PC-9 (cell line): ENCODE measurements at places on chromosomes 12 and 14. TPM values are rescaled to one million over a fixed set of nuclear protein-coding genes. Genes with fewer than 3 reads are reported as not detected.

- no peak for DNase-seq
- 0 out of 2 replicates have a peak, but pooled peaks cover 4% of the 10 kb centered on the region for H3K27me3 ChIP-seq
- no peak overlapping the region for H3K4me3 ChIP-seq
- H3K4me1 ChIP-seq = no peaks in the 10 kb centered on the region
These were observed 3.5 kb upstream of the FOXN3 start for GRCh38 chr14:89420502-89420901.

GRCh38 chr12:61530456-61530855, 729.7 kb upstream of the USP15 start:
- H3K36me3 ChIP-seq = no peaks in the 10 kb centered on the region
- H3K27ac ChIP-seq = no peak overlapping the region
- no peak for DNase-seq
- H3K4me3 ChIP-seq = no peak overlapping the region
- no peaks in the 10 kb centered on the region for H3K4me1 ChIP-seq
- no peaks in the 10 kb centered on the region for H3K27me3 ChIP-seq

GRCh38 chr12:43057566-43057965, 468.0 kb upstream of the PRICKLE1 start:
- no peak overlapping the region for H3K4me3 ChIP-seq
- H3K27me3 ChIP-seq = no peaks in the 10 kb centered on the region

The CLEC6A gene
- not detected in 2 replicates for total RNA-seq

The KLHL33 gene
- total RNA-seq = 0.11 TPM in 1 of 2 replicates, not detected in the other

The POTEM gene
- not detected in 2 replicates for total RNA-seq

The AMHR2 gene
- total RNA-seq = not detected in 2 replicates

DNA sequence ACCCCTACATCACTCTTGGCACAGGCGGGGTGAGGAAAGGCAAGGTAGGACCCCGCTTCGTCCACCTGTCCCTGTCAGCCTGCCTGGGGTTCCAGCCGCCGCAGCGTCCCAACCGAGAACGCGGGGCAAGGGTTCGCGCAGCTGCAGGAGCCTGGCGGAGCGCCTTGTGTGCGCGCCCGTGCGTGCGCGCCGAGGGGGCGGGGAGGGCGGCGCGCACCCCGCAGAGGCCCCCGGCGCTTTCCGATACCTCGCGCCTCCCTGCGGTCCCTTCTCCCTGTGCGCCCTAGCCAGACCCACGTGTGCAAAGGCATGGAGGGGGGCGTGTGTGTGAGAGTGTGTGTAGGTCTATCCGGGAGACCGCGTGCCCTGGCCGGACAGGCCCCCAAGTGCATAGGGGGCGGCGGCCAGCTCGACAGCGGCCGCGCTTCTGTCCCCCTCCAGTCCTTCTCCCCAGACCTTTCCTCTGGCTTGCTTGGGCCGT, 122.4 kb downstream of the TSPAN9 start:
- H3K4me1 ChIP-seq = no peaks in the 10 kb centered on the region
- no peaks in the 10 kb centered on the region for H3K36me3 ChIP-seq
- no peak overlapping the region for H3K27ac ChIP-seq
- no peak for DNase-seq
- H3K27me3 ChIP-seq = peaks cover 23% of the 10 kb centered on the region; the same call in 1 of the 2 replicates

DNA sequence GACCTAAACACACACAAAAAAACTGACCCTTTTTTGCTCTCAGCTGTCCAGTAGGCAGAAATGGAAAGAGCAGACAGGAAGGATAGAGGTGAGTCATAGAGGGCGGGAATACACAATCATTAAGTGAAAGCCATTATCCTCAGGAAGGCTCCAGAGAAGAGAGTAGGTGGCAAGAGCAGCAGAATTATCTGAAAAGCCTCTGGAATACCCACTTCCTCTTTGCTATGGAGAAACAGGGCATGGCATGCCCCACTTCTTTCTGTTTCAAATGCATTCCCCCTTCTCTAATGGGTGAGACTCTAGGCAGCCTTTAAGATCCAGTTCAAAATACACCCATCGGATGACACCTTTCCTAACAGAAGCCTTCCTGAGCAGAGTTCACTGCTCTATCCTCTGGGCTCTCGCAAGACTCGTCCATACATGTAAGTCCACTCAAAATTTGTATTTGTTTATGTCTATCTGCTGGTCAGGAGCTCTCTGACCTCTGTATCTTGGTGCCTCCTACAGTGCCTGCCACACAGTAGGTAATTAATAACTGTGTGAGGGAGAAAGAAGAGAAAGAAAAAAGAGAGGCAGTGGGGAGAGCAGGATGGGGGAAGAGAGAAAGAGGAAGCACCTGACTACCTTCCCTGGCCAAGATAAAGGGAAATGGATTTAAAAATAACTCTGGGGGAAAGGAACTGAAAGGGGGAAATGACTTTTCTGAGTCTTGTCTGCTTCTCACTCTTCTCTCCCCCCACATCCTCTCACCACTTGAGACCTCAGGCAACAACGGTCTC, 8.5 kb downstream of the KLHL33 start:
- no peak for DNase-seq
- no peaks in the 10 kb centered on the region for H3K27me3 ChIP-seq
- H3K27ac ChIP-seq = no peak overlapping the region
- H3K4me3 ChIP-seq = no peak overlapping the region

DNA sequence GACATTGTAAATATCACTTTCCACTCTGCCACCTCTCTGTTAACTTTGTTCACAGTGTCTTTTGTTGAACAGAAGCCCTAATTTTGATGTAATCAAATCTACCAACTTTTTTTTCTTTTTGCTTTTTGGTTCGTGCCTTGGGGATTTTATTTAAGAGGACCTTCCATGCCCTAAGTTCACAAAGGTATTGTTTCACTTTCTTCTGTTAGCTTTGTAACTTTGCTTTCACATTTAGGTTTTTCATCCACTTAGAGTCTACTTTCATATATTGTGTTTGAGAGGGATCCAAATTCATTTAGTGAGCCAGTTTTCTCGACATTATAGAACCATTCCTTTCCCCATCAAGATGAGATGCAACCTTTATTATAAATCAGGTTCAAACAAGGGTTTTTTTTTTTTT, 275.7 kb upstream of the CRY1 start:
- no peak overlapping the region for H3K27ac ChIP-seq
- no peaks in the 10 kb centered on the region for H3K4me1 ChIP-seq
- no peaks in the 10 kb centered on the region for H3K36me3 ChIP-seq
- H3K4me3 ChIP-seq = no peak overlapping the region

The DCN gene
- total RNA-seq = not detected in 2 replicates

- H3K27ac ChIP-seq = no peak overlapping the region
- DNase-seq = no peak
These were observed 14.9 kb downstream of the COCH start for GRCh38 chr14:30889244-30889594.

DNA sequence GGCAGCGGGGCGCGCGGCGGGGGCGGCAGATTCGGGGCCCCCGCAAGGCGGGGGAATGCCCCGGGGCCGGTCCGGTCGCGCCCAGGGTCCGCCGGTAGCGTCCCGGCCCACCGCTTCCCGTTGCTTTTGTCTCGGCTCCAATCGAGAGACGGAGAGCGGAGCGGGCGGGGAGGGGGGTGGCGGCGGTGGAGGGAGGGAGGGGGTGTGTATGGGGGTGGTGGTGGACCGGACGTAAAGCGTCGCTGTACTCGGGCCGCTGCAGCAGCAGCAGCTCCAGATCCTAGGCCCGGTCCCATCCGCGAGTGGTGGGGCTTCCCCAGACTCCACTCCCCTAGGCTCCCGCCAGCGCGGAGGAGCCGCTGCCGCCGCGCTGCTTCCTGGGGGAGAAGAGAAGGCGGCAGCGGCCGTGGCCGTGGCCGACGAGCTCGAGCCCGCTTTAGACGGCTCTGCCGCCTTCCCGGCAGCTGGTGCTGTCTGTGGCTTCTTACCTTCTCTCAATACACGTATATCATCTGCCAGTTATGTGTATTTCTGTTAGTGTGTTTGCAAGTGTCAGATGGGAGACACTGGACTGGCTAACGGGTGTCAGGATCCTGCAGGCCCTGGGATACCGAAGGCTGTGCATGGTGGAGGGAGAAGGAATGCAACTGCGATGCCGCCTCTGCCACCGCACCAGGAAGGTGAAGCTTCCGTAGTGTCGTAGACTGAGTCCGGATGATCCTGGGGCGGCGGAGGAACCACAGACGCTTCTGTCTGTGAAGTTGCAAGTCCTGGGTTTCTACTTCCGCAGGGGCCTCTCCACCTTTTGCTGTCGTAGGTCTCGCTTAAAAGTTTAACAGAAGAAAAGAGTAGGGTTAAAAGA, 508 bp downstream of the CNOT2 start:
- H3K4me1 ChIP-seq = peaks cover 37% of the 10 kb centered on the region
- no peaks in the 10 kb centered on the region for H3K27me3 ChIP-seq
- peak overlapping the region; percentile 97 for H3K4me3 ChIP-seq
- peak overlapping the region; percentile 98 for H3K27ac ChIP-seq

DNA sequence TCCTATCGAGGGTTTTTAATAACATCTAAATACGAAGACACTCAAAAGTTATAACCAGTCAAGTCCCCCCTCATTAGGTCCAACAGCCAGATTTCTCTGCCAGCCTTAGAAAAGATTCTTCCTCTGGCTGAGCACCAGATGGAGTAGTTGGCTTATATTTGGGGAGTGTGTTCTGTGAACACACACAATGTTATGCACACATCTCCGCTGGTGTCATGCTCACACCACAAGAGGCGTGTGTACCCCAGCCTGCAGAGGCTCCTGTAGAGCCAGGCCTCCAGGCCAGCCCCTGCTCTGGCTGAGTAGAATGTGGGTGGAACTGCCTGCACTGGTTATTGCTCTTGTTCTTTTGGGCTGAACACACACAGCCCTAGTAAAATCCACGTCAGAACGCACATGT, 64.0 kb downstream of the PIWIL1 start:
- no peak overlapping the region for H3K4me3 ChIP-seq
- no peaks in the 10 kb centered on the region for H3K4me1 ChIP-seq
- H3K27ac ChIP-seq = no peak overlapping the region
- H3K36me3 ChIP-seq = no peaks in the 10 kb centered on the region
- DNase-seq = no peak
